Non-pigmented ciliary epithelial cell (primary cell): ENCODE measurements at places on chromosomes 5 and 9.

DNA sequence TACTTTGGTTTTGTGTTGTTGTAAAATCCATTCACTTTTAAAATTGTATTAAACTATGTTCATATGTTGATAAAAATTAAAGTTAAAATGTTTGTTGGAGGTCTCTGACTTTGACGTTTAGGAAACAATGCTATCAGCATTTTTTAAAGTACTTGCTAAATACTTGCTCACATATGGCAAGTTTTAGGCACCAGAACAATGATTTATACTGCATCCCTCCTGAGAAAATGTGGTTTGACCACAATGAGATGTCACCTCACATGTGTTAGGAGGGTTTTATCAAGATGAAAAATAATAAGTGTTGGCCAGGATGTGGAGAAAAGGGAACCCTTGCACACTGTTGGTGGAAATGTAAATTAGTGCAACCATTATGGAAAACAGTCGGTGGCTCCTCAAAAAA is 180.8 kb downstream of the HSD17B3 start:
- no peak for DNase-seq

- no peak for DNase-seq
Measured at GRCh38 chr5:573976-574375, 38.2 kb upstream of the CEP72 start.

GRCh38 chr9:74736646-74737045 is 151.1 kb downstream of the TRPM6 start:
- DNase-seq, result no peak

DNA sequence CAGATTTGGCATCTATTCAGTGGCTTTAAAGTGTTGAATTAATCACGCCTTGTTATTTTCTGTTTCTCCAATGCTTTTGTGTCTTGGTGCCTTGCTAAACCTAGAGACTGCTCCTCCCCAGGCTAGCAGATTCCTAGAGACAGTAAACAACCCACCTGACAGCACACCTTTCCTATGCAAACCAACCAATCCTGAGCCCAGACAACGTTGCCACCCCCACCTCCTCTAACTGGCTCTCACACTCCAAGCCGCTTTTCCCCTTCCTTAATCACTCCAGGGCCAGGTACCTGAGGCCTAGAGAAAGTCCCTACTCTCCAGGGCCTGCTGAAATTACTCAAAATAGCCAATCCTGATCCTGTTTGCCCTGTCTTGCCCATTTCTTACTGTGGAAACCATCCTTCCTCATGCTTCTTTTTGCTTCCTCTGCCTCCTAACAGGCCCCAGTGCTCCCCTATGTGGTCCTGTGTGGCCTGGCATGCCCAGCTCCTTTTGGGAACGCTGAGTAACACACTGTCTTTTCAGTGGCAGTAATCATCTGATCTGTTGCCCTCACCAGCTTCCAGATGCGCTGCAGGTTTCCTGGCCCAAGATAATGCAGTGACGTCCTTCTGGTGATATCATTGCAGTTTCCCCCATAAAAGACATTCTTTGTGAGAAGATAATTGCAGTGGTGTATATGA is 53.4 kb downstream of the GAS1 start:
- DNase-seq, result no peak

GRCh38 chr9:76657265-76657664 is 107.0 kb upstream of the PCA3 start:
- no peak for DNase-seq

DNA sequence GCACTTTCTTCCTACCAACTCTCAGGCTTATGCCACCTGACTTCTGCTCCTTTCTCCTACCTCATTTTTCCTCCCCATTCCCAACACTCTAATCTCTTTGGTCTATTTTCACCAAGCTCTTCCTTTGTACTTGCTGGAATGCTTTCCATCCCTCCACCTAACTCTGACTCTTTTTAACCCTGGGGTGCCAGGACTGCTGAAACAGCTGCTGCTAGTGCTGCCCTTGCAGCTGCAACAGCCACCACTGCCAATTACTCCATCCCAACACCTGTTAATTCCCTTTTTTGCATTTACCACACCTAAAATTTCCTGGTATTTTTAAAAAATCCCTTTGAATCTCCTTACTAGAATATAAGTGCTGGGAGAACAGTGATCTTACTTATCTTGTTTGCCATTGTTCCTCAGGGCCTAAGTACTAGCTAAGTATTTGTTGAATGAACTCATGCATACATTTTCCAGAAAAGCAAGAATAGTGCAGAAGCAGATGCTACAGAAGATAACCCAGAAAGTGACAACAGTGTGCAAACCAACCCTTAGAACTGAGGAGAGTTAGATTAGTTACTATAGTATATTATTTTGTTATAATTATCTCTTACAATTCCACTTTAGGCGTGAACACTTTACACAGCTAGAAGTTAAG is 11.5 kb downstream of the NADK2 start:
- DNase-seq, result no peak

DNA sequence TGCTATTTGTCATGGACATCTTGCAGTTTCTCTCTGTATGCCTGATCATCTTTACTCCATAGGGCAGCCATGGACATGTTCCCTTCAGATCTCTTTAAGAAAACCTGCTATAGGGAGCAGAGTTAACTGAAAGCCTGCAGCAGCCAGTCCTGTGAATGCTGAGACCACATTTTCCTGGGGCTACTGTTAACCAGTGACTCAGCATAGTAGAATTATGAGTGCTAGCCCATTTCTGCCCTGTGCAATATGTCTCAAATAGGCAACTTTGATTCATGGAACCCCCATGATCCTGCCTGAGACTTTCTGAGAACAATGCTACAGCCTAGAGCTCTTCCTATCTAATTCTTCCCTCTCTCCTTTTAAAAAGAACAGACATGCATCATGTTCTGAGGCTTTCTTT is 624.2 kb downstream of the CHSY3 start:
- peak; percentile 34 for DNase-seq
